ENCODE measurements at places on chromosomes 2 and 18. TPM values are rescaled to one million over a fixed set of nuclear protein-coding genes. Genes with fewer than 3 reads are reported as not detected.

Gene ARPC2
- 139 TPM for total RNA-seq

Gene RND3
- total RNA-seq = 251 TPM

Gene LCT
- not detected for total RNA-seq

Gene TMEM237
- 39.1 TPM for total RNA-seq

Gene CKAP2L
- total RNA-seq = 2.0 TPM

Gene C2orf80
- 38.3 TPM for total RNA-seq

Gene TFCP2L1
- under 0.01 TPM for total RNA-seq

All from frontal cortex (tissue), 4 donors.